Stimulated activated CD8-positive, alpha-beta memory T cell treated with anti-CD3 and anti-CD28 coated beads, Interleukin-4, amount 100 ng/mL, for 1 hour (primary cell): ENCODE measurements at places on chromosomes 1 and 21.

GRCh38 chr1:166166329-166166697 lies 488 bp downstream of the FAM78B start:
- no peak for DNase-seq

GRCh38 chr1:106699433-106699832 lies 357.0 kb upstream of the PRMT6 start:
- no peak for DNase-seq

DNA sequence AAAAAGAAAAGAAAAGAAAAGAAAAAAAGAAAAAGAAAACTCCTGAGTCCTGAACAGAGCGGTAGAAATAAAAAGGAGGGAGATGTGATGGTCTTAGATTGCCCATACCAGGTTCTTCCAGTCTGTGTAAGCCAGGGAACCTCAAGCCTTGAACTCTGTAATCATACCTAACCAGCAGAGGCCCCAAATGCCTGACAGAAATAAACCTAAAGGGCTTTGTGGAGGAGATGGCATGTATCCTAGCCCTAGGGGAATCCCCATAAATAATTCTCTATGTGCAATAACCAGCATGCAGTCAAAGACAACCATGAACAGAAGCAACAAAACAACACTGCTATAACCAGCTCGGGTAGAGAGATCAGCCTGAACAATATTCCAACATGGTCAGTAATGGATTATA lies 40.4 kb downstream of the USP48 start:
- DNase-seq, result no peak

DNA sequence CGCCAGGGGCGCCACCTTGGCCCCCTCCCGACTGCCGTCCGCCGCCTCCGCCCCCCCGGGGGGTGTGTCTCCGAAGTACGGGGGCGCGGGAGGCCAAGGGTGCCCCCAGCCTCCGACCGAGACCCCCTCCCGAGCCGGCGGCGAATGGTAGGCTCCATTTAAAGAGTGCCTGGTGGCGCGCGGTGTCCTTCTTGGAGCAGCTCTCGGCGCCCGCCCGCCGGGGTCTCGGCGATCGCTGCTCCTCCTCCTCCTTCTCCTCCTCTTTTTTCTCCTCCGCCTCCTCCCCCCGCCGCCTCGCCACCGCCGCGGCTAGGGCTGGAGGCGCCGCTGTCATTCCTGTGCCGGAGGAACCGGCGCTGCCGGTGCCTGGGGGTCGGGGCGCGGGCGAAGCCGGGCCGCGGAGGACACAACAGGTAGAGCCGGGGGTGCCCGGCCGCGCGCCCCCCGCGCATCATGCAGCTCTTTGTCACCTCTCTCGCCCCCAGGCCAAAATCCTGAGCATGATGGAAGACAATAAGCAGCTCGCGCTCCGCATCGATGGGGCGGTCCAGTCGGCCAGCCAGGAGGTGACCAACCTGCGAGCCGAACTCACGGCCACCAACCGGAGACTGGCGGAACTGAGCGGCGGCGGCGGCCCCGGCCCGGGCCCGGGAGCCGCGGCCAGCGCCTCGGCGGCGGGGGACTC lies at the start of gene KAZN:
Gene KAZN, plus strand, starts transcription at position 188 of the 685 bp plus-strand sequence.
- no peak for DNase-seq

GRCh38 chr1:61951731-61952580 lies 209.7 kb downstream of the PATJ start:
- DNase-seq, result no peak

- DNase-seq, result no peak
These were observed 31.1 kb downstream of the FYB2 start for GRCh38 chr1:56788102-56788501.

DNA sequence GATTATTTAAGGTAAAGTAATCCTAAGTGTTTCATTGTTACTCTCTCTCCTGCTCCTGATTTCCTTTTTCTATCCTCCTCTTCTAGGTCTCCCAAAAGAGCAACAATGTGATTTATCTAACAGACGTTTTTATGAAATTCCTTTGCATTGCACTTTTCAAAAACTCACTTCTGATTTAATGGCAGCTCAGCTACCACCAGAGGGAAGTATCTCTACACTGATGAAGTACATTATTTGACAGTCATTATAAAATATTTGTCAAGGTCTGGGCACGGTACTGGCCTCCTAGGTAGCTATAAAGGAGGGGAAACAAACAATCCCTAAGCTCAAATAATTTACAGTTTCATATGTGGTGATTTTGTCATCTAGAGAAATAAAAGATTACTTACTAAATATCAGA lies 15.6 kb downstream of the TMPRSS15 start:
- DNase-seq, result no peak

GRCh38 chr1:67261680-67262079 lies 46.0 kb upstream of the IL12RB2 start:
- no peak for DNase-seq

DNA sequence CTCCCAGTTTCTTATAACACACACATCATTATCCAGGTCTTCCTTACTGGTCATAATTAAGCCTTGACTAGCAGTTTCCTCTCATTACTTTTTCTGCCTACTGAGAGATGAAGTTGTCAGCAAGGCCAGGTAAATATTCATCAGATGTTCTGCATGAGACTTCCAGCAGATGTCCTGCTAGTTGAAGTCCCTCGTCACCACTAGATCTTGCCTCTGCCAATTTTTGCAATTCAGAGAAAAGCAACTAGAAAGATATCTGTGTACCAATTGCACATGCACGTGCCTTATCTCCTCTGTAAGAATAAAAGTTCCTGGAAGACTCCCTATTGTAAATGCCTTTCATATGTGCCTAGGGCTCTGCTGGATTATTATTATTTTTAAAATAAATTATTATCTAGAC lies 18.3 kb downstream of the ACKR1 start:
- DNase-seq, result no peak

DNA sequence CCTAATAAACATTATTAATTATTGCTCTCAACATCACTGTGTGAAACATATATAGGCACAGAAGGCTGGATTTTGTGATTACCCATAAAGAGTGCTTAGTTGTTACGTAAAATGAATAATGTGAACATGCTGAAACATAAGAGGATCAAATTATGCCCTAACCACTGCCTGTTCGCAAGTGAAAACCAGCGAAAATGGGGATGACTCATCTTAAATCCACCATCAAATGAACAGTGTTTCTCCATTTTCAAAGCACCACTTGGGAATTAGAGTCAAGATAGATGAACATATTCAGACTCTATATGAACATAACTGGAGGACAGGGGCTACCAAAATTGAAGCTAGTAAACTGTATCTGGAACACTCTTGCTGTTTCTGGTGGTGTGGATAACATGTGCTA lies 386.2 kb downstream of the HHIPL2 start:
- DNase-seq, result no peak

GRCh38 chr1:12420171-12420570 lies 190.3 kb downstream of the VPS13D start:
- DNase-seq, result no peak

DNA sequence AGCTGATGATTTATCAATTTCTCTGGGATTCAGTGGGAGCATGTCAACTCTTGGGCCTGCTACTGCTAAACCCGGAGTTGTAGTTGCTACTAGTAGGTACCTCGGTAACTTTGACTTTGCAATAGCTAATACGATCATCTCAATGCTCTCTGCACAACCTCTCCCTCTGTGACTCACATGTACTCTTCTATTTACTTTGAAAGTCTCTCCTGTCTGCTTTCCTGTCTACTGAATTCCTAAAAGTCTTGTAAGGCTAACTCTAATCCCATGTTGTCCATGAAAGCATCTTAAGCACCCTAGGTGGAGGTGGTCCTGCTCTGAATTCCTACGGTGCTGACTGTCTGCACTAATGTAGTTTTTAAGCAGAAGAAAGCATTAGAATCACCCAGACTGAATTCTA lies 29.3 kb downstream of the SLC9C2 start:
- DNase-seq, result no peak

GRCh38 chr1:41935226-41935625 lies 16.5 kb upstream of the HIVEP3 start:
- no peak for DNase-seq

- no peak for DNase-seq
These were observed 82.3 kb downstream of the MRPL37 start for GRCh38 chr1:54282101-54282847.

DNA sequence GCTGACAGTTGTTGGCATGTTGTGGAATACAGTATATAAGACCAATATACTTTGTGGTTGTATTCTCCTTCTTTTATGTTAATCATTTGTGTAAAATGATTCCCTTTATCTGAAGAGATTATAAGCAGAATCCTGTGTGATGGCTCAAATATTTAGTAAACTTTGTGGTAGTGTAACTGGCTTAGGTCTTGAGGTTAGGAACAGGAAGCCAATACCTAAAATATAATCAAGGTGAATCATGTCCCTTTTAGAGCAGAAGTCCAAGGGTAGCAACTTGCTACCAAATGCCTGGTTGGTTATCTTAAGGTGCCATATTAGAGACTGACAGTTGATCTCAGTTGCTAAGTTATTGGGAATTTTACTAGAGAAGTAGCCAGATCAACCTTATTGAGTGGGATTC lies 398.5 kb upstream of the ADAMTS5 start:
- no peak for DNase-seq

- no peak for DNase-seq
These were observed 293.9 kb downstream of the SDCCAG8 start for GRCh38 chr1:243549791-243550190.

- DNase-seq, result no peak
These were observed 25.8 kb downstream of the DESI2 start for GRCh38 chr1:244678697-244679096.

DNA sequence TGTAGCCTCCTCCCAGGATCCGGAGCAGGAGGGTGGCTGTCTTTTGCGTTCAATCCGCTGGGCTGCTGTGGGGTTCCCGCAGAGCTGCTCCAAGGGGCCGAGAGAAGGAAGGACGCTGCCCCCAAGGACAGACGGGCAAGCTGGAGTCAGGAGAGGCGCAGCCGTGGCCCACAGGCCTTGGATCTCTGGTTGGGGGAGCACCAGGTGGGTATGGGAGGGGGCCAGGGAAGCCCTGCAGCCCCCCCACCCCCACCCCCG lies 15.9 kb upstream of the SKI start:
- no peak for DNase-seq

- no peak for DNase-seq
These were observed 28.5 kb upstream of the KCNA2 start for GRCh38 chr1:110634455-110635311.

GRCh38 chr1:48236716-48237470 lies 14.4 kb downstream of the SLC5A9 start:
- no peak for DNase-seq

DNA sequence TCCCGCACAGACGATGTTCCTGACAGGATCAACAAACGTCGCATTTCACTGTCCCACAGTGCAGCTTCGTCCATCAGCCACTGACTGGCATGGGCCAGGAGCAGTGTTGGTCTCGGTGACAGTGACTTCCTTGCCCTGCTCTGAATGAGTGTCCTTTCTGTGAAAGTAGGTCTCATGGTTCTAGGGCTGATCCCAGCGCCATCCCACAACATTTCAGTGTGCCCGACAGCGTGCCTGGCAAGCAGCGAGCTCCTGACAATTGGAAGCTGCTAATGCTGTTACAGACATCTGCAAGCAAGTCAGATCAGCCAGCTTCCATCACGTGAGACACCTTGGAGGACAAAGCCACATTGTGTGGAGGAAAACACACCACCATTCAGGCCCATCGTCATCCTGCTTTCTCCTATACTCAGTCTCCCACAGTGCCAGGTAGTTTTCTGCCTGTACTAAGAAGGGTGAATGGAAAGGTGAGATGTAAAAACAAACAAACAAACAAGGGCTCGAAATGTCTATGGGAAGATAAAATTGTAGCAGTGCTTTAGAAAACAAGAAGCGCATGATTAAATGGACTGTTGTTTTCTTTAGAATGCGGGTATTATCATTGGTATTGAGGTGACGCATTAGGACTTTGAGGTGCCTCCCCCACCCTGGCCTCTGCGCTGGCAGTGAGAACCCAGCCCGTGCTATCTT lies 21.9 kb downstream of the ERRFI1 start:
- no peak for DNase-seq

- no peak for DNase-seq
These were observed at the start of gene AGO4 for GRCh38 chr1:35807614-35808449. AGO4 (plus strand) TSS chr1:35808016; CDS start chr1:35808417, 401 bp downstream.

DNA sequence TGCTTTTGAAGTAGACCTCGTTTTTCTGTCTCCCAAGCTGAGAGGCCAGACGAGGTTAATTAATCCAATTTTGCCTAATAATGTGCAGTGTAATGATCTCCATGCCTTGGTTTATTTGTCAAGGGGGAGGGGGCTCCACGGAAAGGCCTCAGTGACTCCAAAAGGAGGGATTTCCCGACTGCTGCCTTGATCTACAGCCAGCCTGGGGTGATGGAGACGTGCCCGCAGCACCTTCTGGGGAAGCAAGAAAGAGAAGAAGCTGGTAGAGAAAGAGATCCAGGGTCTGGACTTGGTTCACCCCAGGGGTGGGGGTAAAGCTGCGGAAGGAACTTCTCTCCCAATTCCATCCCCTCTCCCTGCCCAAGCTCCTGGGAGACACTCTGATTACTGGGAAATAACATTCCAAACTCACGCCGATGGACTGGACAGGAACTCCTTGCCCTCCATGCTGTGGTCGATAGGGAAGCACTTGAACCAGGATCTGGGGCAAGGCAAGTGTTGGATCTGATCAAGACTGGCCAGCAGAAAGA lies 44.1 kb upstream of the SIM2 start:
- DNase-seq, result no peak

DNA sequence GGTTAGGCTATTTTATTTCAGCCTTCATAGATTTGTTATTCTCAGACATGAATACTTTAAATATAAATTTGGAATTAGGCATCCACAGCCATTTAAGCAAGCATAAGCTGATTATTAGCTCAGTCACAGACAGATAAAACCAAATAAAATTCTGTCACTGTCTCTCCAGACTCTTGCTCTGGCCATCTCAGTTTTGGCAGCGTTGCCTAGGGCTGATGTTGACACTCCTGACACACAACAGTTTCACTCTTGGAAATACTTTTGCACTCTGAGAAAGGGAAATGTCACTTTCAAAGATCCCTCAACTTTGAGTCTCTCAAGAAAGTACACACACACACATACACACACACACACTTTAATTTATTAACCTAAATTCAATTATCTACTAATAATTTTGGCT lies 372.7 kb downstream of the BRINP3 start:
- DNase-seq, result no peak

GRCh38 chr1:31374511-31375196 lies 1.8 kb upstream of the FABP3 start:
- DNase-seq, result no peak

GRCh38 chr1:42742141-42742540 lies 2.1 kb upstream of the CLDN19 start:
- DNase-seq, result no peak

DNA sequence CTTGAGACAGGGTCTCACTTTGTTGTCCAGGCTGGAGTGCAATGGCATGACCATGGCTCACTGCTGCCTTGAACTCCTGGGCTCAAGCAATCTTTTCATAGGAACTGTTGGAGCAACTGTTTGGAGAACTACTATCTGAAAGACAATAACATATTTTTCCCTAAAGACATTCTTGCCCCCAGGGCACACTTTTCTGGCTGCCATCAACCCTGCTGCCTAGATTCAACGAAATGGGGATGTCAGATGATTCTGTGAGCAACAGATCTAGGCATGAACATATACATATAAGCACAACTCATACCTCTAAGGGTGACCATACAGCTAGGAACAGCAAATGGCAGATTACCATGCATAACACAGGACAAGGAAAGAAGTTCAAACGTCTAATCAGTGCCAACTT lies 27.4 kb downstream of the JAK1 start:
- no peak for DNase-seq
